ENCODE measurements at places on chromosomes 5 and 9. TPM values are rescaled to one million over a fixed set of nuclear protein-coding genes. Genes with fewer than 3 reads are reported as not detected.

The ENTREP1 gene
- 22.1 TPM for total RNA-seq

DNA sequence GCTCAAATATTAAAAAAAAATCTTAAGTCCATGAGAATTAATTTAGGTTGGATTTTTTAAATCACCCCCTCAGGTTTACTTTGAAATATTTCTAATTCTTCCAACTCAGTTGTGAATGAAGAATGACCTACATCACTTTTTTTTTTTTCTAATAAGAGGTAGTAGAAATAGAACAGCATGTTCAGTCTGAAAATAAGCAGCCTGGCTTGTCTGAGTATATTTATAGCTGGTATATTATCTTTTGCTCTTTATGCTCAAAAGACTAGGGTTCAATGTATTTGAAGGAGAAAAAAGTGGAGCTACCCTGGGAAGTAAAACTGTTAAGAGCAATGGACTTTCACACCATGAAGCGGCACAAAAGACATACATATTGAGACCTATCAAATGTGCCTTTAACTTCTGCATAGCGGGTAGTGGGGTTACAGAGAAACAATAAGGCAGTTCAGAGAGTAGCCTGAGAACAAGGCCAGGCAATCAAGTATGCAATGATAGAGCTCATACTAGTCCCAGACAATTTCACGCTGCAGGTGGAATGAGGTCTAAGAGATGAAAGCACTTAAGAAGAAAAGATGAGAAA is 175.4 kb upstream of the CDH12 start:
- no peak for DNase-seq

DNA sequence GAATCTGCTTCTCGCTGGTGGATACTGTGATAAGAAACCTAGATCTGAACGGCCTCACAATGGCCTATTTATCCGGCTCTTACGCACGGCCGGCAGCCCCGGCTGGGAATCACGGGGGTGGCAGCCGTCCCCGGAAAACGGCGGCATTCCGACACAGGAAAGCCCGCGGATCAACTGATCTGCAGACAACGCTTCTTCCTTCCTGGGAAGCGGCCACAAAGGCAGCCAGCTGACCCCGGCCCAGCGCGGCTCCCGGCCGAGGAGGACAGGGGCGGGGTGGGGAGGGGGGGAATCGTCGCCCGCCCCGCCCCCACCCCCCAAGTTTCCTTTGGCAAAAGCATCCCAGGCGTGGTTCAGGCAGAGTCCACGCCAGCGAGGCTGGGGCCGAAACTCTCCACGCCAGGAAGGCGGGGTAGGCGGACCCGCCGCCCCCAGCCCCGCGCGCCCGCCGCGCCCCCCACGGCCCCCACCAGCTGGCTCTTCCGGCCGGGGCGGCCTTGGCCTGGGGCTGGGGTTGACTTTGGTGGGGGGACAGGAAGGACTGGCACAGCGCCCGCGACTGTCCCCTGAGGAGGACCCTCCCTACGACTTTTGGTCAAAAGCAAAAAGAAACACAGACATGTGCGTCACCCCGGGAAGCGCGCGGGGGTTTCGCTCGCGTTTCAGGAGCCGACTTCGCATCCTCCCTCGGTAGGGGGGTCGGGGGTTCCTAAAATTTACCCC is 247.7 kb upstream of the ANKRD55 start:
- DNase-seq: peak; percentile 71

The SMIM33 gene
- total RNA-seq: not detected

DNA sequence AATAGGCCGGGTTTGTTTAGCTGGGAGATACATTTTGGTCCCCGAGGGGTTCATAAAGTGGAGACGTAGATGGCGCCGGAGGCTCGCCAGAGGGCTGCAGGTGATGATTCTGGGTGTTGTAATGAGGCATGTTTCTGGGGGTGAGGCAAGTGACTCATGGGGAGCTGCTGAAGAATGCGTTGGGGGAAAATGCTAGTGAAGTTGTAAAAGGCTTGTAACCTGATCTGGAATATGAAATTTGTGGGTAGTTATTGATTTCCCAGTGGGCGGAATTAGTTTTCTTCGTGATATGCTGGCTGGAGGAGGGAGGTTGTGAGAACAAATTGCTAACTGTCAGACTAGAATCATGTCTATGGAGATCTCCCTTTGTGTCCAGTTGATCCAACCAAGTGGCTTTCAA is 158.3 kb downstream of the DOCK2 start:
- DNase-seq: no peak

GRCh38 chr5:65198456-65199120 is 283.1 kb downstream of the ADAMTS6 start:
- no peak for DNase-seq

GRCh38 chr9:15915711-15916110 is 362.9 kb downstream of the CCDC171 start:
- no peak for DNase-seq

DNA sequence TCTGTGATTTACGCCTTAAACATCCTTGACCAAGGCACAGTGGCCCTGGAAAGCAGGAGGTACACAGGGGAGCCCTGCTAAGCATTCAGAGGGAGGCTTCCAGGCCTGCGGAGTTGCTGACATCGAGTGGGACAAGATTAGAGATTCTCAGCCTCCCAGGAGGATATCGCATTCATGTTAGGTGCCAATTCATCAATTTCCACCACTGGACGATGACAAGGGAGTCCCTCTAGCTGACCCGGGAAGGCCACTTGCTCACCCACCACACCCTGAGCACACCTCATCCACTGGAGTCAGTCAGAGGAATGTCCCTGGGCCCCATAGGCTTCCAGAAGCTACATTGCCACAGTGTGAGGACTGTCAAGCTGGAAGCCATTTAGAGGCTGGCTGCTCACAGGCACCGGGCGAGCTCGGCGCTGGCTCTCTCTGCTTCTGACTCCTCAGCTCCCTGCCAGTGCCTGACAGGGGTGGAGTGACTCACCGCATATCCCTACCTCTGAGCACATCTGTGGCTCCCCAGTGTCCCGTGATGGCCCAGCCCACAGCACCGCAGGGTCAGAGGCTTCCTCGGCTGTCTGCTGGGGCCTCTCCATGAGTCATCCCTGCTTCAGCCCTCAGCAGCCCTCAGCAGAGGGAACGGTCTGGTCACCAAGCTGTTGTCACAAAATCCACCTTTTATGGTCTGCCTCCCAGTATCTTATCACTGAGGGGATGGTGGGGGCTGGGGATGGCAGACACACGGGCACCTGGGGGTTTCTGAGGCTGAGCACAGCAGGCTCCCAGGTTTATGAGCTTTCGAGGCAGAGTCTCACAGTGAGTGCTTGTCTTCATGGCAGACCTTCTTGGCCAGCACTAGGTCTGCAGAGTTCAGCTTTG is 117.5 kb downstream of the ZNF608 start:
- no peak for DNase-seq

DNA sequence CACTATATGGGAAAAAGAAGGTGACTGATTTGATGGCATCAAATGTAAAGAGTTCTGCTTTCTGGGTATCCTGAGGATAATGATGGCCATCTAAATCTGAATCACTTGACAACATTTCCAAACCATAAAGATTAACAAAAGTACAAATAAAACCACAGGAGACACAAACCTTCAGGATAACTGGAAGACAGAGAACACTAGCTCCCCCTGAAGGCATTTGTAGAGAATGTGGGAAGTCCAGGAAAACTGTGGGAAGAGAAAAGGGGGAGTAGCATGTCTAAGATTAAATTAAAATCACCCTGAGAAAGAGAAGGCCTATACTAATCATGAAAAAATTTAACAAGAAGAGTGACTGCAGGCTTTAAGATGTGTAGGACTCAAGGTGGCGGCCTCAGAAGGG is 116.2 kb downstream of the PRELID2 start:
- DNase-seq: no peak

DNA sequence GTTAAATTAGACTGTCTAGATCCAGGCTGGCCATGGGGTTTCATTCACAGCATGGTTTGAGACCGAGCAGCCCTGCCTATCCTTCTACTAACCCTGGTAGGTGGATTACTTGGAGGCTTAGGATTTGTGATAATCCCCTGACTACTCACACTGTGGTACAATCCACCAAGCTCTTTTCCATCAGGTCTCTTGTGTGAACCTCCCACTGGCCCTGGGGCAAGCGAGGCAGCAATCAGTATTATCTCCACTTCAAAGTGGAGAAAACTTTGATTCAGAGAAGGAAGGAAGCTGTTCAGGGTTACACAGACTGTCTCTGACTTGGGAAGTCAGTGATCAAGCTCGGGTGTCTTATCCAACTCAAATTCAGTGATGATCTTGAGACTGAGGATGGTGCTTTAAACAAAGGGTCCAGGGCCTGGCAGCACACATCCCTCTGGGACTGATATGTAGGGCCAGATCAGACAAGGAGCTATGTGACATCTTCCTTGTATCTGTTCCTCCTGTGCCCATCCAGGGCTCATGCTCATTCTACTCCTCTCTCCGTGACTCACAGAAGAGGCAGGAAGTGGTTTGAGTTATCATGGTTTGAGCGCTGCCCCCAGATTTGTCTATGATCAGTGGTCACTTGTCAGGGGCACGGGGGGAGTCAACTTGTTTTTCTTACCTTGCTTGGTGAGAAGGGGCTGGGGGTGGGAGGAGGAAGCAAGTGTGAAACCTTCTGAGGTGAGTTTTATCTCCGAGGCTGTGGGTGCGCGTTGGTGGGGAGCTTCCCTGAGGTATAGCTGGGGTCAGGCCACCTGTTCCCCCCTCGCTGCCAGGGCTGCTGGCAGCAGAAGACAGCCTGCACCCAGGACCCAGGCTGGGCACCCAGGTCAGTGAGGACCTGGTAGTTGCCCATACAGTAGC is 48.6 kb downstream of the RGS3 start:
- DNase-seq: no peak

DNA sequence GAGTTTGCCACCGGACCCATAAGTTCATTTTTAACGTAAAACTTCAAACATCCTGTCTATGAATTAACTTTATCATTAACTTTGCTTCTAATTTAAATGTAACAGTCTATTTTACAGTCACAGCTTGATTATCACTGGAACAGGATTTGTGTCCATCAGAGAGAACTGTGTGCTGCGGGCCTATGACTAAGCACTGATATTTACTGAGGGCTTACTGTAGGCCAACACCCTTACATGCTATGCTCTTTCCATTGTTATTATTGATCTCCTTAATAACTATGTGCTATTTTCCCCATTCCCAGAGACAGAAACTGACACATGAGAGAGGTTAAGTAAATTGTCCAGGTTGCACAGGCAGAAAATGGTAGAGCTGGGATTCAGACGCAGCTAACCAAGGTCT is 24.0 kb upstream of the GPR151 start:
- DNase-seq: no peak

DNA sequence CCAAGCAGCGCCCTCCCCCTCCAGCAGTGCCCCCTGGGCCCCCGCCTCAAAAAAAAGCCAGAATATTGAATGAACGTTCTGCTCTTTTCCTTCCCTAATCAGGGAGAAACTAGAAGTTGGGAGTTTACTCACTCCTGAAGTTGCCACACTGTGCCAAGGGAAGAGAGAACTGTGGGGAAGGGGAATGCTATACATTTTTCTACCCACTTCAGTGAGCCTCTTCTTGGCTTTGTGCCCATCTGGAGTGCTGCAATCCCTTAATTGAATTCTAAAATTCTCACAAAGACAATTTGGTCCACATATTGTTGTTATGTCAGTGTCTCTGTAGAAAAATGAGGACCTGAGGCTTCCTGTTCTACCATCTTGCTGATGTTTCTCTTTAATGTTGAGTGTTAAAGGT is 443.7 kb downstream of the DIRAS2 start:
- no peak for DNase-seq

- no peak for DNase-seq
These were observed 207.1 kb upstream of the VLDLR start for GRCh38 chr9:2414465-2414864.

DNA sequence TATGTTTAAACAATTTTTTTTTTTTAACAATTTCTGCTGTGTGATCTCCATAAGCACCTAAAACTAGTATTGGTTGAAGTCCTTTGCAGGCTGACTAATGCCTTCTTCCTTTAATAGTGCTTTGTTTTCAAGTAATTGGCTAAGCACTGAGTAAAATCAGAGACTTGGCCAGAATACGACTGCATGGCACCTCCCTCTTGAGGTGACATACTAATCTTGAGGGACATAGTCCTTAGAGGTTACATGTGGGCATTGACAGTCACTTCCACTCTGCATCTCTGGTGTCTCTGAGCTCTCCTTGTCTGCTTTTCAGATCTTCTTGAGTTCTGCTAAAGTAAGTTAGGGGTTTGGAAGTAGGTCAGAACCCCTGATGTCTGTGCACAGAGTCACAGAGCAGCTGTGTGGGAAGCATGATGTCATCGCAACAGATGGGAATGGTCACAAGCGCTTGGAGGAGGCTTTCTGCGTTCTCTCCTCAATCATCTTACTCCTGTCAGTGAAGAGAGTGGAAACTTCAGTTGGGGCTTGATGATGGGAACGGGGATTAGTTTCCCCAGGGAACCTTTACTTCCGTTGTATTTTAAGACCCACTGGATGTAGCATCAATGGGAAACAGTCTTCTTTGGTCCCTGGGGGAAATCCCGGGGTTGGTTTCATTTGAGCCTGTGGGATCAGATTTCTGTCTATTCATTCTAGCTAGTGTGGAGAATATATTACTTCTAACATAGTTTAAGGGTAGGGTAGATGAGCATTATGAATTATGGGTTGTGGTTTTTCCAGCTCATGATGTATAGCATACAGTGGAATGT is 136.9 kb downstream of the ARHGAP26 start:
- DNase-seq: peak; percentile 57

The BAAT gene
- total RNA-seq: not detected

The ADCY2 gene
- 0.30 TPM for total RNA-seq
